D721Med (cell line): ENCODE measurements at places on chromosomes 1 and 21.

DNA sequence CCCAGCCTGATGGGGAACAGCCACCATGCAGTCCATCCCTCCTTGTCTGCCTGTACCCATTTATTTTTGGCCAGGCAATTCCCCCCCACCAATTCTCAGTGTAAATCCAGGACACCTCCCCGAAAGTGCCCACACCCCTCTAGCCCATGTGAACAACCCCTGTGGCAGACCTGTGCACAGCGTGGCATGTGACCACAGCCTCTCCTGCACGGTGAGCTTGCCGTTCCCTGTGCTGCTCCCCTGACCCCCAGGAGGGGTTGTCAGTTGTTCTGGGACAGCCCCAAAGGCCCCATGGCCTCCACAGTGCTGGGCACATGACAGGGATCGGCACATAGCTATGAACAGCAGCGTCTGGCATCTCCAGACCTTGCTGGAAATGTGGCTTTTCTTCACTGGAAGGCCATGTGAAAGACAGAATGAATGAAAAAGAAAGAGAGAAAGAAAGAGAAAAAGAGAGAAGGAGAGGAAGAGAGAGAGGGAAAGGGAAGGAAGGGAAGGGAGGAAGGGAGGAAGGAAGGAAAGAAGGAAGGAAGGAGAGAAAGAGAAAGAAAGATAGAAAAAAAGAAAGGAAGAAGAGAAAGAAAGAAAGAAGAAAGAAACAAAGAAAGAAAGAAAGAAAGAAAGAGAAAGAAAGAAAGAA lies 3.9 kb downstream of the CAPN9 start:
- no peak for DNase-seq

GRCh38 chr1:194056169-194056568 lies 869.8 kb upstream of the B3GALT2 start:
- no peak for DNase-seq

DNA sequence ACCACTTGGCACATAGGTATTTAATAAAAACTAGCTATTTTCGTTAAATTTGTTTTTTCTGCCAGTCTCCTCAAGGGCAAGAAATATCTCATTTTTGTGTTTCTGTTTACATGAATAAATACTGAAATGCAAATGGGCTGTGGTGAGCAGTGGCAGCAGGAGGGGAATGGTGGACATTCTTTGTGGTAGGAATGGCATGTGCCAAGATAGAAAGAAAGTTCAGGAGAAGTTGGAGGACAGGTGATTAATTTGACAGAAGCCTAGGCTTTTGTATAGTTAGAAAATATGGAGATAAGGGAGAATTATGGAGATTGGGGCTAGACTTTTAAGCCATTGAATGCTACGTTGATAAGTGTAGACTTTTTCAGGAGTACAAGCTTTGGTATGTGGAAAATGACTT lies 8.6 kb downstream of the RAP1A start:
- DNase-seq, result no peak

- no peak for DNase-seq
Measured at GRCh38 chr1:197181982-197182381, 35.5 kb upstream of the ASPM start.

DNA sequence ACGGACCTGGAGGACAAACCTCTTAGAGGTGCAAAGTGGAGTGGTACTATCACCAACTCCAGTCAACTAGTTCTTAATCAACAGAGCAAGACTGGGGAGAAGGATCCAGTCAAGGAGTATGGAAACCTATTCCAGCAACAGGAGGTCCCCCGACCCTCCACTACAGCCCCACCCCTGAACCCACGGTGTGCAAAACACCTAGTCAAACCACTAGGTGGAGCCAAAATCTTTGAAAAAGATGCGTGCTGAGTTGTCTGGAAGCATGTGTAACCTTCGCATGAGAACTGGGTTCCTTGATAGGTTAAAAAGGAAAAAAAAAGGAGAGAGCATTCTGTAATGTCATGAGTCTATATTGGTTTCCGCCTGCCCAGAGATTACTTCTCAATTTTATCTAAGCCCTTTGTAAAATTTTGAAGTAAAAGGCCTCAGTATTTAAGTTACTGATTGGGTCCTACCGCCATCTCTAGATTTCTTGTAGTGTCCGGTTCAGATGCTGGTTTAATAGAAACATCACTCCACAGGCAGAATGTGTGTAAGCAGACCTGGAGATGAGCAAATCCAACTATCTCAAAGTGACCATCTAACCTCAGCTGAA lies 81.9 kb upstream of the HAO2 start:
- no peak for DNase-seq

GRCh38 chr1:72371259-72372035 lies 89.1 kb upstream of the NEGR1 start:
- no peak for DNase-seq

GRCh38 chr1:92123868-92124267 lies 43.7 kb downstream of the BTBD8 start:
- DNase-seq, result no peak

DNA sequence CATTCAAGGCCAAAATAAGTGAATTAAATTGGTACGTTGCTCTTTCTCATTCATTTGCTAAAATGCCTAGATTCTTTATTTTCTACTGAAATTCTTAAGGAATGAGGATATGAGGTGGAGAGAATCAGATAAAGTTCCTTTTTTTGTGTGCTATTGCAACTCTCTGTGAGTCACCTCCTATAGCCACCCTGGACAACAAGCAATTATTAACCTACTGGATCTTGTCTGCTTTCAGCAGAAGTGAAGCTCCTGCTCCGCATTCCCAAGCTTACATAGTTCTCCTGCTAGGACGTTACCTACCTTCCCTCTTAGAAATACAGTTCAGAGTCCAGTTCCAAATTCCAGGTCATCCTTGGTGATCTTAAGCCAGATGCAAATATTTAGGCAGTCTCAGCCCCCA lies 4.8 kb upstream of the KCNJ6 start:
- DNase-seq, result no peak

DNA sequence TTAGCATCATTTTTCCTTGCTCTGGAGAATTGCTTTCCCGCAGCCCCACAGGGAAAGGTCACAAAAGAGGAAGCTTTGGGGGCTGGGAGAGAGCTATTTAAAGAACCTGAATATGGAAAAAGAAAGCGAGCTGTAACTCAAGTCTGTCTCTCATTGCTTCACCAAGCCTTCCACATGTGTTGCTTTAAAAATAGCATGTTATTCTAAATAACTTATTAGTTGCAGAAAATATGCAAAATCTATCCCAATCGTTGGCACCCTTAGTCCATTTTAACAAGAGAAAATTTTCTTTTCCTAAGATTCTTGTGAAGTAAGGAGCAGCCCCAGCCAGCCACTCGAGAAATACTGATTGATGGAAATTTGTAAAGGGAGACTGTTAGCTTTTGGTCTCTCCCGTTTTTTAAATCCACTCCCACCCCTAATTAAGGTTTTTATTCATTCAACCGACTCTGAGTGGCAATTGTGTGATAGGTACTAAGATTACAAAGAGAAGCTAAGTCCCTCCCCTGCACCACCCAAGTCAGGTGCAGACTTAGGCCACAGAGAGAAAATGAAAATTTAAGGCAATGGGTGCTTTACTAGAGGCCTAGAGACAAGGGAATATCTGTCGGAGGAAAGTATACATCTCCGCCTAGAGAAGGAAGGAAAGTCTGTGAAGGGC lies 802 bp downstream of the CYP4X1 start:
- no peak for DNase-seq

DNA sequence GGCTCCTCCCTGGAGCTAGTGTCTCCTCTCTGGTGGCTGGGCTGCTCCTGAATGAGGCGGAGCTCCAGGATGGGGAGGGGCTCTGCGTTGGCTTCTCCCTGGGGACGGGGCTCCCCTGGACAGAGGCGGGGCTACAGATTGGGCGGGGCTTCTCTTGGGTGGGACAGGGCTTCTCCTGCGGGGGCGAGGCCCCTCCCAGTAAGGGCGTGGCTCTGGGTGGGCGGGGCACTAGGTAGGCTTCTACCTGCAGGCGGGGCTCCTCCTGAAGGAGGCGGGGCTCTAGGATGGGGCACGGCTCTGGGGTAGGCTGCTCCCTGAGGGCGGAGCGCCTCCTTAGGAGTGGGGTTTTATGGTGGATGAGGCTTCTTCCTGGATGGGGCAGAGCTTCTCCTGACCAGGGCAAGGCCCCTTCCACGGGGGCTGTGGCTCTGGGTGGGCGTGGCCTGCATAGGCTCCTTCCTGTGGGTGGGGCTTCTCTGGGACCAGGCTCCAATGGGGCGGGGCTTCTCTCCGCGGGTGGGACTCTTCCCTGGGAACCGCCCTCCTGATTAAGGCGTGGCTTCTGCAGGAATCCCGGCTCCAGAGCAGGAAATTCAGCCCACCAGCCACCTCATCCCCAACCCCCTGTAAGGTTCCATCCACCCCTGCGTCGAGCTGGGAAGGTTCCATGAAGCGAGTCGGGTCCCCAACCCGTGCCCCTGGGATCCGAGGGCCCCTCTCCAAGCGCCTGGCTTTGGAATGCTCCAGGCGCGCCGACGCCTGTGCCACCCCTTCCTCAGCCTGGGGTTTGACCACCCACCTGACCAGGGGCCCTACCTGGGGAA lies 22.7 kb upstream of the ARF1 start:
- DNase-seq, result no peak

- no peak for DNase-seq
Measured at GRCh38 chr1:246114369-246114768, 392.7 kb downstream of the SMYD3 start.

- DNase-seq, result no peak
Measured at GRCh38 chr1:12174924-12175810, 8.4 kb downstream of the TNFRSF1B start.

- no peak for DNase-seq
Measured at GRCh38 chr1:85328713-85329397, 52.4 kb upstream of the BCL10 start.

GRCh38 chr1:228684607-228685006 lies 50.7 kb upstream of the RHOU start:
- DNase-seq, result no peak

DNA sequence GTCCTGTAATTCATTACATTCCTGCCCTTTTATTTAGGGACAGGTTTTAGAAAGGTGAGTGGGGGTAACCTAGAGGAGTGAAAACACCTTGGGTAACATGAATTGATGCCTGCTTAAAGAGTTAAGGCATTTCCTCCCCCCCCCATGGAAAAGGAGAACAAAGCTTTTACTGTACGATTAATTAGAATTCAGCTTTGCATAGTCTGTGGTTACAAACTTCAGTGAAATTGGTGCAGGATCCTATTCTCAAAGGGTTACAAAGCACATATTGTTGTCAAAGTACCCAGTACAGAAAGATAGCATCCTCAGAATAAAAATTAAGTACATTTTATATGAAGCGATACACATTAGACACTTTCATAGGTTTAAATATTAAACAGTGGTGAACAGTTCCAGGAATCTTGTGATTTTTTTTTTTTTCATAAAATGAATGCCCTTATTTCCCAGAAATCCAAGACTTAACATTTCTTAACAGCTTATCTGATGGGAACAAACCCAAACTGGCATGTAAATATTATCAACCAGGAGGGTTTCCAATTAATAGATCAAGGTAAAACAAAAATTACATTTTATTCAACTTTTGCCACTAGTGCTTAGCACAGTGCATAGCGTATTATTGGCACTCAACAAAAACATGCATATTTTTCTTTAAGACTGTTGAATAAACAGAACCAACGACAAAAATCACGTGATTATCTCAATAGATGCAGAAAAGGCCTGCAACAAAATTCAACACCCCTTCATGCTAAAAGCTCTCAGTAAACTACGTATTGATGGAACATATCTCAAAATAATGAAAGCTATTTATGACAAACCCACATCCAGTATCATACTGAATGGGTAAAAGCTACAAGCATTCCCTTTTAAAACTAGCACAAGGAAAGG lies 172.7 kb downstream of the PDE4B start:
- DNase-seq, result no peak

GRCh38 chr1:154553056-154554030 lies 5.1 kb downstream of the UBE2Q1 start:
- DNase-seq, result no peak

- DNase-seq, result no peak
Measured at GRCh38 chr21:25273959-25274358, 333.3 kb downstream of the MRPL39 start.

- no peak for DNase-seq
Measured at GRCh38 chr1:213124590-213124989, 73.5 kb downstream of the RPS6KC1 start.

DNA sequence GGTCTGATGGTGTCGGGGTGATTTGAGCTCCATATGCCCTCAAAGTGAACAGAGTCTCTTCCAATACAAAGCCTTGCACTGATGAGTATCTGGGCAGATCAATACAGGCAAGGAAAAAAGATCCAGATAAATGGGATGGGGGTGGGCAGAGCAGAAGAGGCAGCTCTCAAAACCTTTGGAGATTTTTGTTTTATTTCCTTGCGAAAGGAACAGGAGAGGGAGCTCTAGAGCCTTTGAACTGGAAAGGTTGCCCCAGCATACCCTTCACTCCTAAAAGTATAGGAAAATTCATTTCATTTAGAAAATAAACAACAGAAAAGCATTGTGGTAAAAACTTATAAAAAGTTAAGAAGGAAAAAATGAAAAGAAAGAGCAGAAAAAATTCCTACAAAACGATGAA lies 31.4 kb upstream of the OLIG2 start:
- no peak for DNase-seq

GRCh38 chr1:167423684-167424619 lies 94.4 kb downstream of the CD247 start:
- no peak for DNase-seq

DNA sequence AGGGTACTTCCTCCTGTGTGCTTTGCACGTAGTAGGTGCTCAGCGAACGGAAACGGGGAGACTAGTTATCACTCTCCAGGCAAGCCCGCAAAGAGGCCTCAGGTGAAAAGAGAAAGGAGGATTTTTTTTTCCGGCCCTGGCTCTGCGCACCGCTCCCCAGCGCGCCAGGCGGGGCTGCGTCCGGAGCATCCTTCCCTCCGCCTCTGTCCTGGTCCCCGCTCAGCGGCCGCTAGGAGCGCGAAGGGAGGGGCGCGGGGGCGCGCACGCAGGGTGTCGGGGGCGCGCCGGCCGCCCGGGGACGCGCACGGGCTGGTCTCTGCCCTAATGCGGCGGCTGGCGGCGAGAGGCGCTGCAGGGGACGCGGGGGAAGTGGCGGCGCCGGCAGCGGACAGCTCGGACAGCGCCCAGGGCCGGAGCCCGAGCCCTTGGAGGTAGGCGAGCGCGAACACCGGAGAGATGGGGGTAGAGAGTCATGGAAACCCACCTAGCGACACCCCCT lies 42.3 kb upstream of the NFASC start:
- peak; percentile 98 for DNase-seq

DNA sequence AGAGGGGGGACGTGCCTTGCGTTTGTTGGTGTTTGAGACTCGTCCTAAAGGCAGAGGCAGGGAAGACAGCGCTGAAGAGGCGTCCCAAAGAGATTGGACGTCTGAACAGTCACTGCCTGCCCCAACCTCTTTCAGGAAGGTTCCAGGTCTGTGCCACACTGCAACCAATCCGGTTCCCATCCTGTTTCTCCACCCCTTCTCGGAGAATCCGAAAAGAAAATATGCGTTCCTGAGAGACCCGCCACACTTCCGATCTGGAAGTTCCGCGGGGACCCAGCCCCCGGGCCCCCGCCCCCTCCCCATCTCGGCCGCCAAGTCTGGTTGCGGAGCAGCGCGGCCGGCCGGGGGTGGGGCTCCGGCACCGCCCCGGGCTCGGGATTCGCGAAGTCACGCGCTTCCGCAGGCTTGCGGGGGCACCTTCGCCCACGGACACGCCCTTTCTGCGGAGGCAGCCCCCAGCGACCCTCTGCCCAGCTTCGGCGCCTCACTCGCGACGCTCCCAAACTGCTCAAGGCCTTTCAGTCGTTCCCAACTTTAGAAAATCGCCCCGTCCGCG lies 124.5 kb upstream of the DPYD start:
- DNase-seq, result no peak

- DNase-seq, result no peak
Measured at GRCh38 chr1:204991342-204991844, 51.6 kb upstream of the CNTN2 start.
